ENCODE measurements at places on chromosomes 2 and 18.
A peak's percentile ranks its signal among the peaks of the same experiment; 100 is the strongest.

- no peak for DNase-seq
Observed at GRCh38 chr18:42801706-42802105, 313.8 kb downstream of the RIT2 start.

DNA sequence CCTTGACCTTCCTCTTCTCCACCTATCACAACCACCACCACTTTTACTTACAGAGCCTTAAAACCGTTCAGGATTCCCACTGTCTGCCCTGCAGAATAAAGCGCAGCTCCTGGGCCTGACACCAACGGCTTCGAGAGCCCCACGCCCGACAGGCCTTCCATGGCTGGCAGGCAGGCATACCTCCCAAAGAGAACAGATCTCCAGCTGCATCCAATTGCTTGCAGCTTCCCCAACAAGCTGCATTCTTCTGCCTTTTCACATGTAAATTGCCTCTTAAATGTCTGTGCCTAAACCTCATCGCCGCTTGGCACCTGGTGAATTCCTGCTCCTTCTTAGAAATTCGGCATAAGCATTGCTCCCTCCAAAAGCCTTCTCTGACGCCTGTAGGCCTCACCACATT lies 31.5 kb upstream of the FAM124B start:
- no peak for DNase-seq

DNA sequence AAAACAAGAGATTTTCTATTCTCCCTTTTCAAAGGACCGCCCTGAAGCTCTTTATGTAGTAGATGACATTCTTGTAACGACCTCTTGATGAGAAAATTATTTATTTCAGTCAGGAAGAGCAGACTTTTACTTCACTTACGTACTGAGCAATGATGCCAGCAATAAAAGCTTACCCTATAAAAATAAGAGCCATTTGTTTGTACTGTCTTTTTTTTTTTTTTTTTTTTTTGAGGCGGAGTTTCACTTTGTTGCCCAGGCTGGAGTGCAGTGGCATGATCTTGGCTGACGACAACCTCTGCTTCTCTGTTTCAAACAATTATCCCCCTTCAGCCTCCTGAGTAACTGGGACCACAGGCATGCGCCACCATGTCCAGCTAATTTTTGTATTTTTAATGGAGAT lies 39.2 kb downstream of the CRIM1 start:
- no peak for DNase-seq

GRCh38 chr2:37713258-37713700 lies 41.8 kb upstream of the CDC42EP3 start:
- peak; percentile 80 for DNase-seq

GRCh38 chr2:203763938-203764664 lies 57.7 kb downstream of the CD28 start:
- DNase-seq, result no peak

DNA sequence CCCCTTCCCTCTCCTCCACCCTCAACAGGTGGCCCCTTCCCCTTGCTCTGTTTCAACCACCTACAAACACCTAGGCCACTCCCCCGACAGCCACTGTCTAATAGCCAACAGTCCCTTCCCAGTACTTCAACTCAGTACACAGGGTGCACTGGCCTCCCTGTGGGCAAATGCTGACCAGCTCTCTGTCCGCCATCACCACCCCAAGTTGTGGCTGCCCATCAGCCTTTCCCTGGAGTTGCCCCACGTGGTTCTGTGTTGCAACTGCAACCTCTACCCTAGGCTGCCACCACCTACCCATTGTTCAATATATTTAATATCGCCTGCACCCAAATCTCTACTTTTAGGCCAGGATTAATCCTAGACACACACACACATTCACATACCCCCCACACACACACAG lies 173.5 kb downstream of the MREG start:
- DNase-seq, result no peak

- no peak for DNase-seq
Observed at GRCh38 chr2:26672112-26672817, 20.3 kb upstream of the KCNK3 start.

DNA sequence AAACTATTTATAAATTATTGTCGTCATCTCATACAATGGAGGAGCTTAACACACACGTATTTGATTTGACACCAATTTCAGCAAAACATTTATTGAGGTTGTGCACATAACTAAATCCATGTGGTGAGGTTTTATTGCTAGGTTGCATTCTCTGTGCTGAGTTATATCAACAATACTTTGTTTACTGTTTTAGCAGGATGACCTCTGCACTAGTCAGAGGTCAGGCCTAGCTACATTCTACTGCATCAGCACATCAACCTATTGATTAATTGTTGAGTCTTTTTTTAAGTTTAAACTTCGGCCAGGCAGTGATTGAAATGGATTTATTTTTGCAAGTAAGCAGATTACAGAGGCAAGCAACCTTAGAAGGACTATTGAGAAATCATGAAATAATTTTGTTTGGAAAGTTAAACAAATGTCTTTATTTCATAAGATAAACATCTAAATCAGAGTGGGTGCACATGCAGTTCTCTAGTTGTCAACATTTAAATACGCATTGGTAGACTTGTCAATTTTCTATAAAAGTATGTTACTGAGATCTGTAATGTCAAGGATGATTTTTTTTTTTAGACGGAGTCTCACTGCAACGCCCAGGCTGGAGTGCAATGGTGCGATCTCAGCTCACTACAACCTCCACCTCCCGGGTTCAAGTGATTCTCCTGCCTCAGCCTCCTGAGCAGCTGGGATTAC lies 75.2 kb upstream of the CD28 start:
- DNase-seq, result no peak

DNA sequence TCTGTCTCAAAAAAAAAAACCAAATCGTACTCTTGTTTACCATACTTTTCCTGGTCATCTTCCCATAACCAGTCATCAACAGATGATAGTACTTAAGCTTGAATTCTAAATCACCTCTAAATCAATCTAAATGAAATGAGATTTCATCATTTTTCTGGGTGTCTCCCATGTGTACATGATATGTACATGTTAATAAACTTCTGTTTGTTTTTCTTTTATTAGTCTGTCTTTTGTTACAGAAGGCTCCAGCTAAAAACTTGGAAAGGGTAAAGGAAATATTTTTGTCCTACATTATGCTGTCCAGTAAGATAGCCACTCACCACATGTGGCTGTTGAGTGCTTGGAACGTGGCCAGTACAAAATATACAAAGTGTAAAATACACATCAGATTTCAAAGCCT lies 78.7 kb upstream of the MSH6 start:
- DNase-seq, result no peak

DNA sequence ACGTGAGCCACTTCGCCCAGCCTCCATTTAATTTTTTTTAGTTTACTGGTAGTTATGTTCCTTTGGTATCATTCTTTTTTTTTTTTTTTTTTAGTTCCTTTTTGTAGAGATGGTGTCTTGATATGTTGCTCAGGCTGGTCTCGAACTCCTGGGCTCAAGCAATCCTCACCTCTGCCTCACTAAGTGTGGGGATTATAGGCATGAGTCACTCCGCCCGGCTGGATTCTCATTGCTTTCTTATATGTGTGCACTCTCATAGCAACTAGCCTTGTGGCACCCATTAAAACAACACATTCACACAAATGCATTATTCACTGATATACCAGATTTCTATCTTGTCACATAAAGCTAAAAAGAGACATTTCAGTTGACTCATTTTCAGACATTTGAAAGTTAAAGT lies 4.2 kb downstream of the TTC27 start:
- peak; percentile 39 for DNase-seq

DNA sequence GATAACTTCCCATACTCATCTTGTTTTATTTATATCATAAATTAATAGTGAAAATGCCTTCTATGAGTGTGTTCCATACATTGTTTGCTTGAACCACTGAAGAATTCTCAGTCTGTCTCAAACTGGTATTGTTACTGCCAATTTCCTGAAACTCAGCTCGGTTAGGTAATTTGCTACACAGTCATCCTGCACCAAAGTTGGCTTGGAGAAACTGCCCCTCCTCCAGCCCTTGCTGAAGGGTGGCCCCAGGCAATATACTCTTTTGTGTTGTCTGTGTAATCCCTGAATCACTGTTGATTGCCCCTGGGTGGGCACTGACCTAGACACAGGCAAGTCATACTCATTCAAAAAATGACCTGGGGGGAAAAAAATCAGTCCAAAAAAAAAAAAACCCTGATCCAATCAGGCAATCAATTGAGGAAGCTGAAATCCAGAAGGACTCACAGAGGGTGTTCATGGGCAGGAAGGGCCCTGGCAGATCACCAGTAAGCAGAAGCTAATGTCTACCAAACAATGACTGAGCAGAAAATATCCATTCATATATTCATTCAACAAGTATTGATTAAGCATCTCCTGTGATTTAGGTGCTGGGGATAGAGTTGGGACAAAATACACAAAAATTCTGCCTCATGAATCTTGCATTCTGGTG lies 3.8 kb upstream of the SESTD1 start:
- peak; percentile 18 for DNase-seq

GRCh38 chr18:3526421-3527354 lies 76.7 kb downstream of the TGIF1 start:
- peak; percentile 26 for DNase-seq
